ENCODE measurements at places on chromosomes 2 and 18. TPM values are rescaled to one million over a fixed set of nuclear protein-coding genes. Genes with fewer than 3 reads are reported as not detected.

The MYO5B gene
- total RNA-seq, result 27.9 TPM

The CYP1B1 gene
- 141 TPM for total RNA-seq

The NEUROD1 gene
- not detected for total RNA-seq

The INO80C gene
- total RNA-seq, result 12.3 TPM

The FZD7 gene
- 76.1 TPM for total RNA-seq

The GALNT3 gene
- total RNA-seq, result 13.4 TPM

The POTEF gene
- total RNA-seq, result not detected

The LTBP1 gene
- 75.9 TPM for total RNA-seq

The BMP10 gene
- not detected for total RNA-seq

The IL36RN gene
- not detected for total RNA-seq

The CD8A gene
- 0.47 TPM for total RNA-seq

The TCF23 gene
- total RNA-seq, result 0.35 TPM

The DNAJC5G gene
- total RNA-seq, result 0.12 TPM

All from metanephros (tissue), 2 donors.